ENCODE measurements at places on chromosomes 5 and 9.

- DNase-seq, result peak; percentile 64
Measured at GRCh38 chr9:14221558-14221957, 92.4 kb downstream of the NFIB start.

GRCh38 chr5:77103457-77103856 is 16.4 kb upstream of the ZBED3 start:
- DNase-seq, result no peak

- peak; percentile 3 for DNase-seq
Measured at GRCh38 chr5:55276771-55277170, 30.7 kb downstream of the DHX29 start.

GRCh38 chr5:83777856-83778255 is 57.2 kb upstream of the HAPLN1 start:
- DNase-seq, result no peak

- peak; percentile 22 for DNase-seq
Measured at GRCh38 chr5:34503379-34504253, 152.5 kb upstream of the RAI14 start.

DNA sequence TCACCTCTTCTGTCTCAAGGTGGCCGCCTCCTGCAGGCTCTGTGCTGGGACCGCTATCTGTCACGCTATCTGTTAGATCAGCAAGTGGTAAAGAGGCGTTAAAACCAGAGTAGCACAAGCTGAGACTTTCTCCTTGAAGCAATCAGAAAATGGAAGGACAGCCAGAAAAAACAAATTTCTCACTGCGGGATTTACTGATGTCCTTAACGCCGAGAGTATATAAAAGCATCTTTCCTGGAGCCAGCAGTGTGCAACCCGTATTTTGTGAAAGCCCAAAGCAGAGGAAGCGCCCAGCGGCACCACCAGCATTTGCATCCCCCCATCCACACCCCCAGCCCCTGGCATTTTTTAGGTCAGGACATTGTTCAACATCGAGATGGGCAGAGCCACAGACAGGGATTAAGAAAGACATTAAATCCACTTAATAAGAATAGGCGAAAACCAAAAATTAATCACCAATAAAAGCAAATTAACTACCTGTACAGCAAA is 48.6 kb downstream of the DUSP1 start:
- no peak for DNase-seq

- DNase-seq, result peak; percentile 69
Measured at GRCh38 chr5:56269216-56269927, 36.2 kb upstream of the ANKRD55 start.

DNA sequence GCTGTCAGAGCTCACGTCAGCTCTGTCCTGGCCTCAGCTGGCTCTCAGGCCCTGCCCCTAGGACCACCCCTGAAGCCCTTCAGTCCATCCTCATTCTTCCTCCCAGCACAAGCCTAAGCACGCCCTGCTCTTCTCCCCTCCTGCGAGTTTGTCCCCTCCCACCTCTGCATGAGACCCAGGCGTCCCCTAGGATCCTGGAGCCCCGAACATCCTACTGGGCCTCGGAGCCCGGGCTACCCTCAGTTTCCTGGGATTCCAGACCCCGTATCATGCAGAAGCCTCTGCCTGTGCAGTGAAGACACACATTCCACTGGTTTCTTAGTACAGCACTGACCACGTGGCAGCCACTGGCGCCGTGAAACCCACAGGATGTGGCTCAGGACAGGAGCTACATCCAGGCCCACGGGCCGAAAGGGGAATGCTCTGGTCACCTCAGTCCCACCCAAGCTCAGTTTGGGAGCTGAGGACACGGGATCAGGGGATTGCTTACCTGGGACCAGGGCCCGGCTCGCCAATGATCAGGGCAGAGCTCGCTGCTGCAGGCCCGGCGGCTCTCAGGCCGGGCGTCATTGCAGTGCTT is 64.2 kb downstream of the ZNF354C start:
- no peak for DNase-seq

GRCh38 chr9:126692041-126692758 is 78.5 kb downstream of the LMX1B start:
- no peak for DNase-seq

DNA sequence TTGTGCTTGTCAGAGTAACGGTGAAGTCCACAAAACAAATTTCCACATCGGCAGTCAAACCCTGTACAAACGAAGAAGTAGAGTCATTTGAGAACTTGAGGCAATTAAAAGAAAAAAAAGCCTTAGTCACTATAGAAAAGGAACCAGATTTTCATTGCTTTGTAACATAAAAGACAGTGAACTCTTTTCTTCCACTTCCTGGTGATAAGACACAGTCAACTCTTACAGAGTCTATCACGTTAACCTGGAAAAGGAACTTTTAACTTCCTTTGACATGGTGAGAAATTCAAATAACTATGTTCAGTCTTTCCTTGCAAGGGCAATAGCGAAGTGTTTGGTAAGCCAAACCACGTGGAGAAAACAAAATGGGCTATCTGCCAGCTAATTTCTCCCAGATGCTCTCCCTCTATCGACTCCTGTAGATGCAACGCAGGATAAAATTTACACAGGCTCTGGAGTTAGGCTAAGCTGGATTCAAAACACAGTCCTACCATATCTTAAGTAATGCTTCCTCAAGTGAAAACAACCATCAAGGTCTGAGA is 8.9 kb downstream of the ZFAND5 start:
- DNase-seq, result no peak

GRCh38 chr5:7762267-7762666 is 88.7 kb downstream of the CFAP90 start:
- no peak for DNase-seq

DNA sequence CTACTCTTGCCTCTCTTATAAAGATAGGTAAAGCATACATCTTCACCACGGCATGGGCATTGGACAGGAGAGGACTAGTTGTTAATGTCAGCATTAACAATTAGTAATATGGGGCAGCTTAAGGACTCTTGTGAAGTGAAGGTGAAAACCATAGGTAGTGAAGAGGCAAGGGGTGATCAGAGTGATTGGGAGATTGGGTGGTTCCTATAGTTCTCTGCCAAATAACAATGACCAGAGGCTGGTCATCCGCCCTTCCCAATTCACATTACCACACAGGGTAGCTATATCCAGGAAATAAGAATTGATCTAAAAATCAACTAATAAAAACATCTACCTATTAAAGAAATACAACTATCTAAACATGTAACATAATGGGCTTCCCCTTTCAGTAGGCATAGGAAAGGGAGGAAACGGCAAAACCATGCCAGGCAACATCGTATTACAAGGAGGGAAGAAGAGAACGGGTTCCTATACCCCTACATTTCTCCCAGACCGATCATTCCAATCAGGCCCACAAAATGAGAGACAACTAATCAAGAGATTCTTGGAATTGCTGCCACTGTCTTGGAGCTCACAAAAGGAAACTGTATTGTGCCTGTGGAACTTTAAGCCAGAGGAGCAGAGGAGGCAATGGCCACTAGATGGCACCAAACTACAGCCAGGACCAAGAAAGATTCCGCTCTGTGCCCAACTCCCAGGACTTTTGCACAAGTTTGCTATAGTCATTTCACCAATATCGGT is 121.6 kb downstream of the FBXL17 start:
- peak; percentile 76 for DNase-seq

- DNase-seq, result no peak
Measured at GRCh38 chr5:84597904-84598303, 213.2 kb upstream of the EDIL3 start.

DNA sequence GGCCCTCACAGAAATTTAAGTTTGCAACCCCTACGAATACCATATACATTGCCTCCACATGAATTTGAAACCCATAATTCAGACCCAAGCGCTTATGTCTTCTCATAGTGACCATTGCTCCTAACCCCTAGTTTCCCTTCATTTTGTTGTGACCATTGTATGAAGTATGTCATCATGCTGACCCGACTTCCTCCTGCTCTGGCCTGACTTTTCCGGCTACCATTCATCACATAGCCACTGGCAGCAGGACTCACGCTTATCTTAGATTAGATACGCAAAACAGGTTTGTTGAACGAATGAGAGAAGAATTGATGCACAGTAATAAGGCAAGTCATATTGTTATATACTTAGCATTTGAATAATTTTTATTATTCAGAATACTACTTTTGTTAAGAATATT is 345.4 kb downstream of the FBXL17 start:
- DNase-seq, result no peak

DNA sequence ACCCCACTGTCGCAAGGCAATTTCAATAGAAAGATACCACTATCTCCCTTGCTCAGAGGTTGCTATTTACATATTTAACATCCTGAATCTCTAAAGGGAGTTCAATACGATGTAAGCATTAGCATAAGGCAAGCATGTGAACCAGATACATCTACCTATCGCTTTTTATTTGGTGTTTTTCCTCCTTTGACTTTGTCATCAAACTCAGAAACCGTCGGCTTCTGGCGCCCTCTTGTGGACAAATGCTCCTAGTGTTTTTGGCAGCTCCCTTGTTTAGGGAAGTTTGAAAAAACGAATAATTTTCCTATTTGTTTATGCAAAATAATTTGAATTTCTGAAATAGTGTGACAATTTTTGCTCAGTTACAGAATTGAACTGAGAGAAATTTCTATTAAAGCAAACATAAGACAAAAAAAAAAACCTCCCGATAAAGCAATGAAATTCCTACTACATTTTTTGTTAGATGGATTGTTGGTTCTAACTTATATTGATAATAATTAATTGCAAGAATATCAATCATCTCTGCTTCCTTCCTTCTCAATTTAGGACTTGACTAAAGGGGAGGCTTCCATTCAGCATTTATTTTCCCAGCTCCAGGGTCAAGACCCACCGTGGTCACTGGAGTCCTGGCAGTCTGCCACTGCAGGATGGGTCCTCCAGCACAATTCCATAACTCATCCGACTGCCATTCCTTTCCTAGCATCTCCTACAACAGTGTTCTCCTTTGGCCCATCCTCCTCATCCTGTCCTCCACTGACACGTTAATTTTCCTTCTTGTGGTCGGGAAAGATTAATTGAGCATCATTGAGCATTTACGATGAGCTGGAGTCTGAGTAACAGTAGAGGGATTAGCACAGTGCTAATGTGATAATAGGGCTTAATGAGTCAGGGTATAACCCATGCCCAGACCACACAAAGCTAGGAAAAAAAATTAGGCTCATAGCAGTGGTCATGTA is 131.8 kb upstream of the CHD1 start:
- DNase-seq, result peak; percentile 72

- DNase-seq, result no peak
Measured at GRCh38 chr9:100229136-100229535, 123.6 kb downstream of the TEX10 start.

GRCh38 chr5:154513669-154514084 is 35.6 kb upstream of the HAND1 start:
- peak; percentile 46 for DNase-seq

- peak; percentile 52 for DNase-seq
Measured at GRCh38 chr9:128555180-128555721, 2.9 kb downstream of the SPTAN1 start.

DNA sequence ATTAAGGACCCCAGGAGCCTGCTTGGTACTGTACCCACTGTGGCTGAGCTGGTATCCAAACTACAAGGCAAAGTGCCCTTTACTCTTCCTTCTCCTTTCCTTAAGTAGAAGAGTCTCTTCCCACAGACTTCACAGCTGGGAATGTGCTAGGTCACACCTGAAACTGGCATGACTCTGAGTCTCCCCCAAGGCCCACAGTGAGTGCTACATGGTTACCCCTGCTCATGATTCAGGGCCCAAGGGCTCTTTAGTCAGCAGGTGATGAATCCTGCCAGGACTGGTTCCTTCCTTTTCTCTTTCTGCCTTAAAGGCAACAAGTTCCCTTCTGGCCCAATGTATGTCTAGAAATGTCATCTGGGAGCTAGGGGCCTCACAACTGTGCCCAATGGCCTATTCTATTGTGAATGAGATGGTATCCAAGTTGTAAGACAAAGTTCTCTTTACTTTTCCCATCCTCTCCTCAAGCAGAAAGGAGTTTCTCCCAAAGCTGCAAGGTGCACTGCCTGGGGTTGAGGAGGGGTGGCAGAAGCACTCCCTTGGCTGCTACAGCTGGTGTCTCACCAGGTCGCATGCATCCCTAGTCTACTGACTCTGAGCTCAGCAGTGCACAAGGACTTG is 134.4 kb downstream of the TMEM38B start:
- no peak for DNase-seq

GRCh38 chr9:116133163-116133562 is 20.4 kb upstream of the PAPPA start:
- no peak for DNase-seq

GRCh38 chr5:81207009-81207408 is 26.1 kb upstream of the CKMT2 start:
- DNase-seq, result peak; percentile 27

DNA sequence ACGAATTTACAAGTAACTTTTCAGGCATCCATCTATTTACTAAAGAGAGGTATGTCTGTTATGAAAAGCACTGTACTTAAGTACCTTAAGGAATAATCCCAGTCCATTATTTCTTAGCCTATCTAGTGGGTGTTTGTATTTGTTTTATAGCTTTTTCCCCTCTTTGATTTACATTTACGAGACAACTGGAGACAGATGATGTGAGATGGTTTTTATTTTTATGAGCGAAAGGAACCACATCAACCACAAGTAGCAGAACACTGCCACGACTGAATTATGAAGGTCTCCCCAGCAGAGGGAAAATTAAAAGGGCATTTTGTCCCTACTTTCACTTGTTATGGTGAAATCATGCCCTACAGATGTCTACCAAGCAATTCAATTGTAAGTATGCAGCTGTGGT is 357.8 kb downstream of the NFIB start:
- DNase-seq, result no peak

GRCh38 chr9:114339130-114339908 is 9.7 kb downstream of the ORM2 start:
- peak; percentile 88 for DNase-seq

Data from GM03348 (cell line).